Activated T-helper 17 cell treated with anti-CD3 and anti-CD28 coated beads, Interleukin-2, amount 50 U/mL, for 72 hours (primary cell): ENCODE measurements at places on chromosomes 2 and 18. TPM values are rescaled to one million over a fixed set of nuclear protein-coding genes. Genes with fewer than 3 reads are reported as not detected.

DNA sequence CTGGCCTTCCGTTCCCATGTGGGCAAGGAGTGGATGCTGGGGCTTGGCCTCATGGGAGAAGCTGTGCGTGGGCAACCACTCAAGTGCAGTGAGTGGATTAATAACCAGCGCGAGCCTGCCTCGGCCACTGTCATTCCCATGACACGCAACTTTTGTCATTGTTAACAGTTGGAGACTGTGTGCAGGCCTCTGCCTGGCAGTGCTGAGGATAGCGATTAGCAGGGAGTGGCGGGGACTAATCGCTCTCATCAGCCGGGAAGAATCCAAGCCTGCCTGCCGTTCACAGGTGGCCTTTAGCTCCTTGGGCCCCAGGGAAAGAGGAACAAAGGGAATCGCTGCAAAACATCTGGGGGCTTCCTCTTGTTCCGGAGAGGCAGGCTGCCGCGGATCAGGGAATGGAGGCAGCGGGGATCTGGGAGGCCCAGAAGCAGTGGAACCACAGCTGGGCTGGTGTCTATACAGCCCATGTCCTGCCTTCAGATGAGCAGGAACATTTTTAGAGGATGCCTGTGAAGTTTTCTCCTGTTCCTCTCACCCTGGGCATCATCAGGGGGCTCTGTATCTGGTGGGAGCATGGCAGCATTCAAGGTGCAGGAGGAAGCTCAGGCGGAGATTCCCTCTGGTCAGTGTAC, 53.8 kb downstream of the CTIF start:
- ATAC-seq, result no peak

DNA sequence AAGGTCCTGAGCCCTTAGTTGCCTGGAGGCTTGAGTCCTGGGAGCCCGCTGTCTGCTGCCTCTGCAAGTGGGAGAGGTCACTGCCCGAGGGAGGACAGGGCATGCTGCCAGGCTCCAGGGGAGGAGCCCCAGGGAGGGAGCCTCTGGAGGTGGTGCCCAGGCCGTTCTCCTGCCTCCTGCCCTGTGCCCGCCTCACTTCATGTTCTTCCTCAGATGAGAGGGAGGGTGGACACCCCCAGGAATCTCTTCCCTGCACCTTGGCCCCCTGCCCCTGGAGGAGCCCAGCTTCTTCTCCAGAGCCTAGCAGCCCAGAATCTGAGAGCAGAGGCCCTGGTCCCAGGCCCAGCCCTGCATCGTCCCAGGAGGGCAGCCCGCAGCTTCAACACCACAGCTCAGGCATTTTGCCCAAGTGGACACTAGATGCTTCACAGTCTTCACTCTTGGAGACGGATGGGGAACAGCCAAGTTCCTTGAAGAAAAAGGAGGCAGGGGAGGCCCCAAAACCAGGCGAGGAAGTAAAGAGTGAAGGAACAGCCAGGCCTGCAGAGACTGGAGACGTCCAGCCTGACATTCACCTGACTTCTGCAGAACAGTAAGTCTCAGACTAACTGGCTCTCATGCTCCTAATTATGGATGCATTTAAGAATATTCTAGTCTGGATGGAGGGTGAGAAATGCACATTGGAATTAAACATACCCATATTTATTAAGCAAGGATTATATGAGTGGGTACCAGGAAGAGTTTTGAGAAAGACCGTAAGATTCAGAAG, 12.1 kb downstream of the PSD4 start:
- no peak for ATAC-seq

- no peak for ATAC-seq
These were observed 76.3 kb downstream of the DDX1 start for GRCh38 chr2:15667809-15668556.

- no peak for ATAC-seq
These were observed 48.3 kb upstream of the NRP2 start for GRCh38 chr2:205633994-205634393.

DNA sequence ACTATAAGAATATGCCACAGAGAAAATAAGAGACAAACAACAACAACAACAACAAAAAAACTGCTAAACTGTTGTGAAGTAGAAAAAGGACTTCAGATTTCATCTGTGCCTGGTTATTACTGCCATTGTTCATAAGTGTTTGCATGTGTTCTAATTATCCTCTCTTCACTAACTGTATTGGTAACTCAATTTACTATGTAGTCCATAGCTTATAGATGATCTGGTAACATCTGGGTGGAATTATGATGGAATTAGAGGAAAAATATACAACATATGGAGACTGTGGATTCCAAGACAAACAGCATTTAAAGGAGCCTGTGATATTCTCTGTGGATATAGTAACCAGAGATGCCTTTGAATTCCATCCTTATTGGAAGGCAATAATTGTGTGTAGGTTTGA, 1891.5 kb upstream of the PIK3C3 start:
- ATAC-seq, result no peak

PRLH gene
- not detected for total RNA-seq

DNA sequence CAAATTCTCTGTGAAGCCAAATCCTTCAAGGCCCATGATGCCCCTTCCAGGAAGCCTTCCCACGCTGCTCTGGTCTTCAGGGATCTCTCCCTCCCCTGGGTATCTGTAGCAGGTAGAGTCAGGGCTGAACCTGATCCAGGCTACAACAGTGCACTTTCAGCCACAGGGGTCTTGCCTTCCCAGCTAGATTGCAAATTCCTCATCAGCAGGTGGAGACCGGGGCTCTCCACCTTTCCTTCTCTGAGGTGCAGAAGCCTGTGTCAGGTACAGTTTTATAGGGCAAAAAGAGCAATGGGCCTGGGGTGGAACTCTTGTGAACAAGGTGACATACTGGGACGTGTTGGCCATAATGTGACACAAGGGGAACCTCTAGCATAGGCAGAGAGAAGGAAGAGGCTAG, 312.9 kb downstream of the MYCN start:
- no peak for ATAC-seq

DNA sequence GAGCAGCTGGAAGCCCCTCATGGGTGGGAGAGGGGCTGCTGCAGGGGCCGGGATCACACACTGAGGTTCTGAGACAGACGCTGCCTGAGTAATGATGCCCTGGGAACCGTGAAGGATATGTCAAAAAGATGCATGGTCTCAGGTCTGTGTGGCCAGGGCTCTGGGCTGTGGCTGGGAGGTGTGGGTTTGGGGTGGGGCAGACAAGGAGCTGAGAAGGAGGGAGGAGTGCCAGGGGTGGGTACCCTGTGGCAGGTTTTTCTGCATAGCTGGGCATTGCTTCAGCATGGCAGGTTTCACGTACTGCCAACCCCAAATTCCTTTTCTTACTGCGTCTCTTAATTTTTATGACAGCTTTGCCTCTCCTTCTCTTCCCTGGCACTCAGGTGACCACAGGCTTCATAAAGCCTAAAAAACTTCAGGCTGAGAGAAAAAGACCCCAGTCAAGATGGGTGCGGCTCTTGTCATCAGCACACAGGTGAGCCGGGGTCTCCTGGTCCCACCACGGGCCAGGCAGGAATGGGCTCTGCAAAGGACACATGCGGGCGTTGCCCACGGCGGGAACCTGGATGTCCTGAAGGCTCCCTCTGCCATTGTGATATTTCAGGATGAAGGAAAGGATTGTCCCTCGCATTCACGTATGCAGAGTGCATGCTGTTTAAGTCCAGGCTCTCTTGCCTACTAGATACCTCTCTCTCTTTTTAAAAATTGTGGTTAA, 18.0 kb downstream of the MALL start:
- no peak for ATAC-seq

UGT1A9 gene
- not detected for total RNA-seq

GRCh38 chr2:127768775-127769479, 42.0 kb downstream of the WDR33 start:
- no peak for ATAC-seq

- ATAC-seq, result no peak
These were observed 18.2 kb downstream of the SNORC start for GRCh38 chr2:232888099-232888836.

- no peak for ATAC-seq
These were observed 435.7 kb downstream of the ZEB2 start for GRCh38 chr2:144084114-144084661.

- no peak for ATAC-seq
These were observed 99.4 kb upstream of the TEX51 start for GRCh38 chr2:126799301-126799700.

DNA sequence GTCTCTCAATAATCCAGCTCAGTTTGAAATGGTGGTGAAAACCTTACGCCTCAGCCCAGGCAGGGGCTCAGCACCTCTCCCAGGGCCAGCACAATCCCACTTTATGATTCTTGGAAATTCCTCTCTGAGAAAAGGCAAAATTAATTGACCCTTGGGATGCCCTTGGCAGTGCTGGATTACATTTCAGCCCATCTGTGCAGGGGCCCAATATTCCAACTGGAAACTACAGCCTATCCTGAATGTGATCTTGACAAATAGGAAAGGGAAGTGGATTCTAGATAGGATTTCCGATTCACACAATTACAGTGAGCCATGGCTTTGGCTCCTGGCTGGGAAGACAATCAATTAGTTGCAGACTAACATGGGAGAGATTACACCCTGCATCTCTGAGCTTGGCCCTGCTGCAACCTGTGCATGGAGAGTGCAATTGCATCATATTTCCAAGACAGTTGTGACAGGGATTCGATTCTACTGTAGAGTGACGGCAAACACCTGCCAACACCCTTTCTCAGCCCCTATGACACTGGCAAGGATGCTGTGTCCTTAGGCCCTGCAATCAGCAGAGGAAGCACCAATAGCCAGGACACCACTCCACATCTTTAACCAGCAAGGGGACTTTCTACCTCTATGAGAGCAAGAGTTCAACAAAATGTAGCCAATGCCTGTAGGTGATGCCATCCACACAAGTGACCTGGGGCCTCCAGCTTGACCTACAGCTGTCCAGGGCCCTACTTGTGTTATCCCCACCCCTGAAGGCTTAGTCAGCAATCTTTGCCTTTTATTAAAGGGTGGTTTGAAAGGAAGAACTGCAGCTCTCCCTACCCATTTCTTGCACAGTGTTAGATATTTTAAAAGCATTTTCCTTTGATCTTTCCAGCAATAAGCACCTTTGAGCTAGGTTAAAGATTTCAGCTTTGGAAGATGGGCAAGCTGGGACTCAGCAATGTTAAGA, 187.2 kb upstream of the HS6ST1 start:
- no peak for ATAC-seq

FAM237A gene
- total RNA-seq, result not detected

- ATAC-seq, result no peak
These were observed 20.9 kb downstream of the GKN2 start for GRCh38 chr2:68931799-68932198.

CNGA3 gene
- not detected for total RNA-seq

DNA sequence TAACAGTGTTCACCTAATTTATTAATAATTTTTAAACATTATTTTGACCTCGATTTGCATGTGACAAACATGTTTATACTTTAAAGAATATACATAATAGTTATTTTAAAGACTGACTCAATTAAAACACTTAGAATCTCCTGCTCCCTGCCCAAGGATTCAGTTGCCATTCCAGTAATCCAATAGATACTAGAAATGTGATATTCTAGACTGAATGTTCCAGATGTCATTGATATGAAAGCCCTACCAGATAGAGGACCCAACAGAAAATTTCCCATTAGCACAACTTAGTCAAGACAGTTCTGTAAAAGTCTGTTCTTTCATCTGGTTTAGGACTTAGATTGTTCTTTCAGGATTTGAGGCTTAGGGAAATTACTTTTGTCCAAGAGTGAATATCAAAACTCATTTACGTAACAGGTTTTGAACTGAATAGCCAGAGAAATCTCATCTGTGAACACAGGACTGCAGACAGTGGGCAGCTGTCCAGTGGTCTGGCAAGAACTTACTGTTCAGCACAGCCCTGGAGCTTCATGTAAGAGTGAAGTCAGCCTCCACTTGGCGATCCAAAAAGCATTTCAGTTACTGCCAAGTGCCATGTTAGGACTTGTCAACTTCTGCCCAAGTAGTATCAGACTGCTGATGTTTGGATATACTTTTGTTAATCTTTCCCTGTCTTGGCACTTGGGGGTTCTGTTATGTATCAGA, 77.5 kb downstream of the OSBPL6 start:
- no peak for ATAC-seq

- no peak for ATAC-seq
These were observed 22.1 kb upstream of the TNS1 start for GRCh38 chr2:218024871-218025270.

DNA sequence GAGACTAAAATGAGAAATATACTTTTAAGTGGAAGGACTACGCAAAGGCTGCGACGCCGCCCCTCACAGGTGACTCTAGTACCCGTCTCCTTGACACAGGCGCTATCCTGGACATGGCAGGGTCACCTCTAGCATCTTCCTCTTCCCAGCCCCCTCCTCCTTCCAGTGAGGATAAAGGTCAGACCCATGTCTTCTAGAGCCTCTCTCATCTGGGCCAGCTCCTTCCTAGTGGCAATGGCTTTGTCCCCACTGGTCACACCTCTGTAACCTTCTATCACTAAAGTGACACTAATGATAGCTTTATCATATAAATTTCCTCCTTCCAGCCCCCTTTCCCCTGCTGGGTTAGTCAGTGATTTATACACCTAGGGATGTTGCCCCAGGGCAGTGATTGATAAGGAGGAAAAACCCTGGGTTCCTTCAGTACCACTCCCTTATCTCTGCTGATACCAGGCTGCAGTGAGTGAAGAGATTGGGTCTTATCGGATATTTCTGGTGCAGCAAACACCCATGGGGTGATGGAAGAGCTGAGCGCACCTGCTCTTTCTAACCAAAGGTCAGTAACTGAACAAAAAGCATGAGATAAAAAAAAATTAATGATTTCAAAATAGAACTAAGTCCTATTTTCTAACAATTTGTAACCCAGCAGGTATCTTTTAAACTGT, 62.0 kb upstream of the FZD5 start:
- no peak for ATAC-seq

DNA sequence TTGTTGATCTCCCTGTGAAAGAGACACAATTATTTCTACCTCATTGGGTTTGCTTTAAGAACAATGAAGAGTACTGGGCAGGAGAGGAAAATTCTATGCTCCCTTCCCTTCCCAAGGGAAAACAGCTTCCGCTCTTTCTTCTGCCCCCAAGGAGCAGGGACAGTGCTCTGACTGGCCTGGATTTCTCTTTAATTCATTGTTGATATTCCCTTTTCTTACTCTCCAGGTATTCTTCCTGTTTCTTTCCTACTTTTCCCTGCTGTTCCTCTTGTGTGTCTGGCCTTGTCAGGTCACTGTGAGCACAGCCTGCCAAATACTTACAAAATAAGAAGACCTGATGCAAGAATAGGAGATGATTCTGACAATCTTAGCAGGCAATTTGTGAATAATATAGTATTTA, 49.6 kb upstream of the SPAG16 start:
- no peak for ATAC-seq

GRCh38 chr18:77495079-77495478, 245.4 kb downstream of the GALR1 start:
- no peak for ATAC-seq

DNA sequence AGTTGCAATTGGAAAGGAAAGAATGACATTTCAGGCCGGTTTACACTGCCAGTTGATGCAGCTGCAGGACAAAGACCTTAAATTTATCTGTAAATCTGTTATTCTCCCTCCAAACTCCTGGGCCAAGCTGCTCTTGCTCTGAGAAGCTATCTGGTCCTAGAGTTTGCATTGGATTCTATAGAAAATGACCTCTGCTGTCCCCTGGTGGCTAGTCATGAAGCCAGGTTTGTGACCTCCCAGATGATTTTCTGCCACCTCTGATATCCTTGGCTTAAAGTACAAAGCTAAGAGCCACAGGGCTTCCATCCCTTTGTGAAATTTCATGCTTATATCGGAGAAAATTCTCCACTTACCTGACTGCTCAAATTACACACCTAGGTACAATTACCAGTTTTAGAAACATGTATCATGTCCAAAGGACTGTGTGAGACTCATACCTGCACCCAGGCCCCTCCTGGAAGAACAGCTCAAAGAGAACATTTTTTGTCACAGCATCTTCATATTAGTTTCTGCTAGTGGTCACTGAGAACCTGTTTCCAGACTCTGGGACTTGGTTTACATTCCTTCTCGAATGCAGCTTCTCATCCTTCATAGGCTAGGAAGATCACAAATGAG, 28.9 kb upstream of the IER3IP1 start:
- peak; percentile 40 for ATAC-seq
